ENCODE measurements at places on chromosomes 6 and 20.

DNA sequence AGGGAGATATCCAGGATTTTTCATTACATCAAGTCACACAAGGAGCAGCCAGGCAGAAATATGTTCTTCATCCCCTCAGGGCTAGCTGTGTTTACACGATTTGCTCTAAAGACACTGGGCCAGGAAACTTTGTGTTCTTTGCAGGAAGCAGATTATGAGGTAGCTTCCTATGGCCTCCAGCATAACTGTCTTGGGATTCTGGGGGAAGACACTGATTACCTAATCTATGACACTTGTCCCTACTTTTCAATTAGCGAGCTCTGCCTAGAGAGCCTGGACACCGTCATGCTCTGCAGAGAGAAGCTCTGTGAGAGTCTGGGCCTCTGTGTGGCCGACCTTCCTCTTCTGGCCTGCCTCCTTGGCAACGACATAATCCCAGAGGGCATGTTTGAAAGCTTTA is 11.2 kb downstream of the FAM120B start:
- no peak for DNase-seq

DNA sequence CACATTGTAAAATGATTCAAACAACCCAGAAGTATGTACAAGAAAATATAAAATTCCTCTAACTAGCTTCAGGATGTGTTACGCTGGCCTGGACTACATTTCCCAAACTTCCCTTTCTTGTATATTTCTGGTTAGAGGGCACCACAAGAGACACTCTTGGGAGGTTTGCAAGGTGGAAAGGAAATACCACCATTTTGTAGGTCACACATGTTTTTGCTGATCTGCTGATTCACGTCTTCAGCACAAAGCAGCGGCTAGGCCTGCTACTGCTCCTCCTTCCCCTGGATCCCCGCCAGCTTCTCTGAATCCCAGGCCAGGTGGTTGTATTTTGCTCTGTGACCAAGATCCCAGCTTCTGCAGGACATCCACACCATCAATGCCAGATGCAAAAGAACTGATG is 104.2 kb downstream of the AGPAT4 start:
- no peak for DNase-seq

- DNase-seq = no peak
Measured at GRCh38 chr6:119259027-119259426, 90.5 kb downstream of the MAN1A1 start.

DNA sequence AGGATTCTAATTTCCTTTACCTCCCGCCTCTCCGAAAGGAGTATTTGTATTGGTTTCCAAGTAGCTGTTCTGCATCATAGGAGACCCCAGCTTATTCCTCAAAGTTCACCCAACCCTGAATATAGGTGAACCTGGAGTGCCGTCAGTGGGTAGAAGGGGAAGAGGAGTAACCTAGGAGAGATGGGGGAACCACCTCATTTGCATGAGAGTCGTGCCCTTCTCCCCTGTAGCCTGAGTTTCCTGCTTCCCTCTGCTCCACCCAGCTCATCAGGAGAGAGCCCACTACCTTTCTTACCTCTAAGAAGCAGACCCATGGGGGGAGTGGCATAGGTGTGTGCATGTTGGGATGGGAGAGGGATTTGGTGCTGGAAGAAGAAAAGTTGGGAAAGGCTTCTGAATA is 17.3 kb upstream of the WFDC2 start:
- peak; percentile 44 for DNase-seq

DNA sequence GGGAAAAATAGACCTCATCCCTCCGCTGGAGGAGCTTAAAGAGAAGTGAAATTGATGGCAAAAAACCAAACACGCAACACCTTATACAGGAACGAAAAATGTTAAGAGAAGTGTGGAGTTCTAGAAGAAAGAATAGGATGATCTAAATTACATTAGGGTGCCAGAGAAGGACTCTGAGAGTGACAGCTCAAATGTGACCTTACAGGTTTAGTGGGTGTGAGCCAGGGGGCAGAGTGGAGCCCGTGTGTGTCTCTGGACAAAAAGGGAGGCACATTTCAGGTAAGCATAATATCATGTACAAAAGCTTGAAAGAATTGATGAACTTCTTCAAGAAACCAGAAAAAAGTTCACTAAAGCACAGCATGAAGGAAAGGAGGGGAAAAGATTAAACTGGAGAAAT is 20.8 kb downstream of the HLA-DRA start:
- DNase-seq = no peak

DNA sequence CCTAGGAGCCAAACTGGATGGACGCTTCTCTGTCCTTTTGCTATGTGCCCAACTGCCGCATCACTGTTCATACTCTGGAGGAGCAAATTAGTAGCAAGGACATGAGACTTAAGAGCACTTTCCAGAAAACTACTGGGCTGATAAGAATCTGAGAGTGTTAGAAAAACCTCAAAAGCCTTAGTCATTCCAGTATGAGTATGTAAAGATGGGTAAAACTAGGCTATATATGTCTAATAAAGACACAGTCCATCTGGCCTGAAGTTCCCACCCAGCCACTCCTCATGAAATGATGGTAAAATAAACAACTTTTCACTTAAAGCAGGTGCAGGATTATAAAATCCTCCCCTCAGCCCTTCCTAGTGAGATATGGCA is 30.6 kb downstream of the SHLD1 start:
- no peak for DNase-seq

Measured in Calu3 (cell line).